ENCODE measurements at places on chromosomes 3 and 15. TPM values are rescaled to one million over a fixed set of nuclear protein-coding genes. Genes with fewer than 3 reads are reported as not detected.

The SPINT1 gene
- 13.0 TPM for total RNA-seq

The EXD1 gene
- not detected for total RNA-seq

The SRGAP3 gene
- total RNA-seq, result 5.0 TPM

The FBXO40 gene
- total RNA-seq, result 81.6 TPM

The LSAMP gene
- total RNA-seq, result 2.1 TPM

The CBLB gene
- 24.6 TPM for total RNA-seq

The NMNAT3 gene
- total RNA-seq, result 11.0 TPM

The ITGA11 gene
- total RNA-seq, result 12.6 TPM

The MFAP1 gene
- total RNA-seq, result 16.6 TPM

The ZMYND10 gene
- 0.26 TPM for total RNA-seq

The SH2D7 gene
- total RNA-seq, result not detected

The CCDC32 gene
- 18.7 TPM for total RNA-seq

The FSTL1 gene
- 380 TPM for total RNA-seq

The CCR3 gene
- total RNA-seq, result not detected

All from right atrium auricular region (tissue), 2 donors.